NCI-H1417 treated with DMSO at 0.1 percent for 48 hours (cell line): ENCODE measurements at places on chromosomes 1 and 21.

DNA sequence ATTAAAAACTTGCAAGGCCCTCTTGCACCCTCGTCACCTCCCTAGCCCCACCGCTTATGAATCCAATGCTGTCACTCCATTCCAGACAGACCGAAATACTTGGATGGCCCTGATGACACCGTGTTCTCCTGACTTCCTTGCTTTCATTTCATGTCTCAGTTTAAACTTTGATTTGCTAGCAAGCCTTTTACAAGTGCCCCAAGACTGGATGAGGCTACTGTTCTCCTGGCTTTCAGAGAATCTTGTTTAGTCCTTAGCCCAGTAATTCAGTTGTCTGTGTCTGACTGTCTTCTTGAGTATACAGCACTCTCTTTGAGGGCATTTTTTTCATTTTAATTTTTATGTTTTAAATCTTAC is 824 bp upstream of the IFI44L start:
- DNase-seq: no peak

GRCh38 chr1:239388159-239388485 is 1.8 kb downstream of the CHRM3 start:
- DNase-seq: no peak

DNA sequence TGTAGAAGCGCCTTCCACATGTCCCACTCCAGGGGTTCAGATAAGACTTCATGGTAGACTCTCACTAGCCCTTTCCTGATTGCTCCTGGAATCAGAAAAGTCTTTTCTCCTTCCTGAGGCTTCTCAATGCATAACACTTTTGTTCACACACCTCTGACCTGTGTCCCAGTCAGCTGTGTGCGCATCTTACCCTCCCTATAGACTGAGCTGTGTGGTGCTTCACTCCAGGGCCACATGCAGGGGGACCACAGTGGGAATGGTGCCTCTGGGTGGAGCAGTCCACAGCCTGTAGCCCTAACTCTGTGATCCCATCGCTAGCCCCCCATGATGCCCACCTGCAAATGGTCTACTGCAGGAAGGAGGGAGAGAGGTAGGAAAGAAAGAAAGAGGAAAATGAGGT is 84.0 kb upstream of the TLR5 start:
- no peak for DNase-seq

DNA sequence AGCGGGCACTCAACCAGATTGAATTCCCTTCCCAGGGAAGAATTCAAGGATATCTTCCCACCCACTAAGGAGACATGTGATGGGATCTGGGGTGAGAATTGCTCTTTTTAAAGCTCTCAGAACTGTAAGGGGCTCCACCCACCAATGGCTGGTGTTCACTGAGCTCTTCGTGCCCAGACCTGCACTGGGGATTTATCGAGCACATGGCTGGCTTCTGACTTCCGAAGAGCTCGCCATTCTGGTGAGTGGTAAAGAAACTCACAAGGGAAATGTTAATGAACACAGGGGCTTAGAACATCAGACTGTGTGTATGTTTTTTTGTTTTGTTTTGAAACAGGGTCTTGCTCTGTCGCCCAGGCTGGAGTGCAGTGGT is 9.8 kb downstream of the PADI3 start:
- DNase-seq: no peak

DNA sequence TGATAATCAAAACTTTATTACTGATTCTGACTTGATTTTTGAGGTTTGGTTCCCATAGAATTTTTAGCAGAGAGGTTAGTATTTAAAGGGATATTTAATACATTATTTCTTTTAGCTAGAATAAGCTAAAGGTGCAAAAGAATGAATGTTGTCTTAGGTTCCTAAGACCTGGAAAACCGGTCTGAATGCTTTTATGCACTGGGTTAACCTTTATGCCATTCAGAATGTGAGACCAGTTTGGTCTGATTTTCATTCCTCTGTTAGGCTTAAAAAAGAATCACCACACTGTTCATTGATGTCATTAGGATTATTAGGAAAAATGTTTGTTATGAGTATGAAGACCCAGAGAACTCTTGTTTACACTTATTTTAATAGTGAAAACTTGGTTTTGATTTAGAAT is 30.1 kb downstream of the RAP1A start:
- no peak for DNase-seq

DNA sequence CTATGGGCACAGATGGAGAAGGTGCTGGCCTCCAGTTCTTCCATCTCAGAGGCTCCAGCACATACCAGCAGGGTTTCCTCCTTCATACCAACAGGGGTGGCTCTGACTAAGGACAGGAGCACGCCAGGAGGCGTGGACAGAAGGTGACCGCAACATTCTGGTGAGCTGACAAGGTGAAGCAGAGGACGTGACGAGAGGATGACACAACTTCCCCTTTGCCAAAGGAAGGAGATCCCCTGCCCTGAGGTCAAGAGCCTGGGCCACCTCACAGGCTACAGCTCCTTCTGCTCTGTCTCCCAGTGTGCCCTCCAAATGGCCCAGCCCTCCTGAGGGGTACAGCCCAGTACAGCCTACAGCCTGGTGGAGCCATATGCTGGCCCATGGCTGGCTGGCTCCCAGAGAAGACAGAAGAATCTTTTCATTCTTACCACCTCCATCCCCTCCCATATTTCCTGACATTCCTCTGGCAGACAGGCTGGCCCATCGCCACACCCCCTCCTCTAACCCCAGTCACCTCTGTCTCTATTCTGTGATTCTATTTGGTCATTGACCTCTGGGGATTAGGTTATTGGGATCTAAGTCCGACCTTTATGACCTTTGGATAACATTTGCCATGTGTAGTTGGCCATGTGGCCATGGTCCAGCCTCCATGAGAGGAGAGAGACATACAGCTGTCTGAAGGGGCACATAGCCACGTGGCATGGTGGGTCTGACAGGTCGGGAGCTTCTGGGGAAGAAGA is 5.1 kb upstream of the LAMB3 start:
- no peak for DNase-seq

DNA sequence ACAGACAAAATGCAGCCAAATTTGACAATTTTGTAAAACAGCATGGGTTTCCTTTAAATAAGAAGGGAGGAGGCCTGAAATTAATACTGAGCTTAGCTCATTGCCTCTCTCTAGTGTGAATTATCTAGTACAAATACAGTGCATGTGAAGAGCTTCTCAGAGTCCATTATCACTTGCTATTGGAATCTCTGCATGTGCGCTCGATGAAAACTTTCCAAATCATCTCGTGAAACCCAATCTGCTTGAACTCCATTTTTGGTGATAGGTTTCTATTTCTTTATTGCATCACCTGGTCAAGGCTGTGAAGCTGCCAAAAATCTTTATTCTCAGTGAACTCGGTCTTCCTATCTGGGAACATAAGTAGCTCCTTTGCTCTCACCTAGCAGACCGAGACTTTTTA is 49.5 kb upstream of the LYPLAL1 start:
- DNase-seq: no peak

- no peak for DNase-seq
These were observed 51.3 kb upstream of the LYST start for GRCh38 chr1:235918032-235918431.

- no peak for DNase-seq
These were observed 12.5 kb downstream of the EPS15 start for GRCh38 chr1:51506537-51506936.

DNA sequence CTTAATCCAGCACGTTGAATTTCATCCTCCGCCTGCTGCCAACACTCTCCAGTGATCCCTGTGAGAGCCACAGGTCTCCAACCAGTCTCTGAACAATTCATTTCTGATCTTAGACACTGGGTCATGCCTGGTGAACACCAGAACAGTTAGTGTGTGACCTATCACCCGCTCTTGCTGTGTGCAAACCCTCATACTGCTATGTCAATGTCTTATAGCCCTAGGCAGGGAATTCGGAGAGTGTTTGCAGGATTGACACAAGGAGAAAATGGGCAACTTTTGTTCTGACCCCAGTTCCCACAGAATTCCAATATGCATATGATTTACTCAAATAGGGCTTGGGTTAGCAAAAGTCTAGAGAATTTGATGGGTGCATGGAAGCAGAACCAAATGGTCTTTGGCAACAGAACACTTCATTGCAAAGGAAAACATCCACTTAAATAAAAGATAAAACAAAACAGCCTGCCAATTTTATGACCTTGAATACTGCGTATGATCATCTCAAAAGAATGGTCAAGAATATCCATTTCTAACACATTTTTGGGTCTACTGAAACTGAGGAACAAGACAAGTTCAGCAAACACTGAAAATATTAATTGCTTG is 23.0 kb upstream of the GUCA2B start:
- DNase-seq: no peak

- DNase-seq: no peak
These were observed 98.0 kb downstream of the WDR4 start for GRCh38 chr21:42781150-42781970.

- DNase-seq: no peak
These were observed 1.2 kb downstream of the BMP8B start for GRCh38 chr1:39787468-39787867.

DNA sequence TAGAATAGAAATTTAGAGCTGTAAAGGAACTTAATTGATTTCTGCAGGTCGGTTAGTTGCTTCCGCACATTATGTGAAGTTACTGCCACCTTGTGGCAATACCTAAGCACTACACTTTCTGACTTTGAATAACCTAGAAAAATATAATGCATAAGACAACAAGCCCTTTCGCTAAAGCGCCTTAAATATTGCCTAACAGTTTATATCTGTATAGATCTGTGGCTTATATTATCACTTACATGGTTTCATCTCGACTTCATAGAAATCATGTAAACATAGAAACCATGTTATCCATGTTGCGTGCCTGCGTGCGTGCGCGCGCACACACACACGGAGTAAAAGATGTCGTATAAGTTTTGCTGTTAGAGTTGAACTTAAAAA is 10.9 kb upstream of the IFI16 start:
- DNase-seq: no peak

DNA sequence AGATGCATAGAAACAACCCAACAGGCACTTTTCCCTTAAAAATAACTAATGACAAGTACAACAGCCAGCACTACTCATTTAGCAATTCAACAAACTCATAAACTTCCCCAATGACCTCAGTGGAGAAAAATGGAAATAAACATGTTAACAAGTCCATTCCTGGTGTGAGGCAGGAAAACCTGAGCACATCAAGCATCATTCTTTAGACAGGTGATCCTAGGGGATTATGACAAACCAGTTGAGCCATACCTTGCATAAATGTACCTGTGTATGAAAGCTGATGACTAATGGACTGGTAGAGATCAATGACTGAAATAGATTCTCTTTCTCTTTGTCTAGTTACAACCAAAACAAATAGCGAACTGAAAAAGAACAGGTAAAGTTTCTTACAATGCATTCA is 7.0 kb downstream of the COL24A1 start:
- no peak for DNase-seq

- no peak for DNase-seq
These were observed 6.1 kb downstream of the ZNF692 start for GRCh38 chr1:248852481-248853405.

DNA sequence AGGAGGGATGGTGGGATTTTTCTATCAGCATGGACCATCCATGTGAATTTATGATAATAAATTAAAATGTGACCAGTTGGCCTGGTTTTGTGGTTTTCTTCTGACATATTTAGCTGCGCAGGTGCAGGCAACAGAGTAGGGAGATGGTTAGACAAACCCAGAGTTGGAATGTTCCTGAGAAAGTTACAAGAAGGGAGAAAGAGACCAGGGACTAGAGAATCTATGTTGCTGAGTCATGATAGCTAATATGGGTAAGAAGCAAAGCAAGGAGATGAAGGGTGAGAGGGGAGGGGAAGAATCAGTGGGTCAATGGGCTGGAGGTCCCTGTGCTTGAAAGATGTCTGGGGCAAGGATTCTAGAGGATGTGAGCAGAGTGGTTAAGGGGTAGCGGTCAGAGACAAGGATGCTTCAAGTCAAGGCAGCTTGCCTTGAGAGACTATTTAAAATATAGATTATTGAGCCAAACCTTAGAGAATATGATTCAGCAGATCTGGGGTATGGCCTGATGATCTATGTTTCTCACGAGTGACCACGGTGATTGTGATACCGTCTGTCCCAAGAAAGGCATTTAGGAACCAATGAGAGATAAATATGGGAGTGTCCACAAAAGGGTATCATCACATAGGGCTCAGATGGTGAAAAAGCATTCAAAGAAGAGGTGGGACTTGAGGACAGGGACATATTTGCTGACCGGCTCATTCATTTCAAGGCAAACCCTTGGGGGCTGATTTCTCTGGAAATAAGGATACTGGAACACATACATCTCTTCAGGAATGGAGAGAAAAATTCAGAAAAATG is 219.7 kb upstream of the PLD5 start:
- no peak for DNase-seq

GRCh38 chr1:238664139-238664538 is 722.2 kb upstream of the CHRM3 start:
- DNase-seq: no peak

- DNase-seq: no peak
These were observed 3.3 kb downstream of the MAPKAPK2 start for GRCh38 chr1:206687915-206688442.

DNA sequence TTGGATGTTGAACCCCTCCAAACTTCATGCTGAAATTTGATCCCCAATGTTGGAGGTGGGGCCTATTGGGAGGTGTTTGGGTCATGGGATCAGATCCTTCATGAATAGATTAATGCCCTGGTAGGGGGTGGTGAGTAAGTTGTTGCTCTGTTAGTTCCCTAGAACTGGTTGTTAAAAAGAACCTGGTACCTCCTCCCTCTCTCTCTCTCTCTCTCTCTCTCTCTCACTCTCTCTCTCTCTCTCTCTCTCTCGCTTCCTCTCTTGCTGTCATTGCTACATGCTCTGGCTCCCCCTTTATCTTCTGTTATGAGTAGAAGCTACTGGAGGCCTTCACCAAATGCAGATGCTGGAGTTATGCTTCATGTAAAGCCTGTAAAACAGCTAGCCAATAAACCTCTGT is 498.2 kb upstream of the NR5A2 start:
- no peak for DNase-seq

DNA sequence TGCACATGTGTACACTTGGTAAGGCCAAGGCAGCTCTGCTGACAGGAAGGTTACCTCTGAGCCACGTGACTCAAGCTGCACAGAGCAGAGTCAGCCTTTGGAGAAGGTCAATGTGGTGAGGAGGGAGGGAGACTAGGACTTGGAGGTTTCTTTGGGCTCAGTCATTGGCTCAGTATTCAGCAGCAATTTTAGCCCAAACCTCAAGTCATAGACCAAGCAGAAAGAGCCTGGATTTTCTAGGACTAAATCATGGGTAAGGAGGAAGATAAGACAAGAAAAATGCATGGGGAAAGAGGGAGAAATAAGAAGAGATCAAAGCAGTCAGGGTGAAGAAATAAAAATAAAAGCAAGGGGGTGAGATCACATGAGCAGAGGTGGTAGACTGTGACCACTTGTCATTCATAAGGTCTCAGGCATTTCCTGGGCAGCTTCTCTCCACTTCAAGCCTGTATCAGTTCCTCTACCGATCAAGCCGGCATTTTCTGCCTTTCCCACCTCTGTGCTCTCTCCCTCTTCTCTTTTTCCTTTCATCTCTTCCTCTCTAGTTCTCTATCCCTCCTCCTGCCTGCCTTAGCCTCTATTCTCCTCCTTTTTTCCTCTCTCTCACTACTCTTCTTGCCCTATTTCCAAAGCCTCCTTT is 51.7 kb upstream of the DUSP10 start:
- no peak for DNase-seq
